SW 1271 (cell line): ENCODE measurements at places on chromosomes 3 and 15.

DNA sequence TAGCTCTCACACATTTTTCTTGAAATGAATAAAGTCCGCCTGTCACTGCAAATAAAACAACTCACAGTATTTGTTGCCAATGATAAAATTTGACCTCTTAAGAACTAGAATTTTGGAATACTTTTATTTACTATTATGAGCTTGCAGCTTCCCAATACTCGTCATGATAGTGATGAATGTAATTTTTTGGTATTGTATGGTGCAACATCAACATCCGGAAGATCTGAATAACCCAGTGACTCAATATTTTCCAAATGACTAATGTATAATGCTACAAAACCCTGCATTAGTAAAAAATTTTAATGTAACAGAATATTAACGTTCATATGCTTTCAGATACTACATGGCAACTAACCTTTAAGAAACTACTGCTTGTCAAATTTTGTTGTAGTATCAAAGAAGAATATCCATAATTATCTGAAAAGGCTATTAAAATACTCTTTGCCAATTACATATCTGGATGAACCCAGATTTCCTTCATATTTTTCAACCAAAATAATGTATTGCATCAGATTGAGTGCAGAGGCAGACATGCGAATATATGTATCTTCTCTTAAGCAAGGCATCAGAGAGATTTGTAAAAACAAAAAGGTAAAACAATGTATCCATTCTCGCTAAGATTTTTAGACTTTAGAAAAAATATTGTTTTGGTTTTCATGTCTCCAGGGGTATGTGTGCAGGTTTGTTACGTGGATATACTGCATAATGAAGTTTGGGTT is 95.3 kb downstream of the IGF2BP2 start:
- DNase-seq: peak; percentile 86

GRCh38 chr15:45197512-45197911 is 9.7 kb upstream of the SHF start:
- DNase-seq: no peak

DNA sequence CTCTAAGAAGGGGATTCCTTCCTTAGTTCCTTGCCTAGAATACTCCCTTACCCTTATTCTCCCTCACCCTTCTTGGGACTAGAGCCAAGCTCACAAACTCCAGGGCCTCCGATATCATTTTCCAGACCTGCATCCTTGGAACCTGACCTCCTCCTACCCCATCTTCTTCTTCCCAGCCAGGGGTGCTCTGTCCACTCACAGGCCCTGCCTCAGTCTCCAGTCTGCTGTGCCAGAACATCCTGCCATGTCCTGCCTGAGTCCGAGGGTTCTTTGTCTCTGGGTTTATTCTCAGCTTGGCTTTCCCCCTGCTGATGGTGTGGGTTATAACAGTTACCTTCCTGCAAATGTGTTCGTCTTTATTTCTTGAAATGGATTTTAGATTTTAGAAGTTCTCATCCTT is 59.9 kb upstream of the MCF2L2 start:
- no peak for DNase-seq

- no peak for DNase-seq
These were observed 87.6 kb upstream of the MYZAP start for GRCh38 chr15:57503911-57504598.

GRCh38 chr3:127456471-127457093 is 134.0 kb downstream of the TPRA1 start:
- DNase-seq: no peak

- no peak for DNase-seq
These were observed 215.4 kb downstream of the SNRPN start for GRCh38 chr15:25170113-25170731.

GRCh38 chr15:84894736-84895425 is 10.4 kb downstream of the SLC28A1 start:
- DNase-seq: no peak

- no peak for DNase-seq
These were observed 92.2 kb downstream of the TBC1D2B start for GRCh38 chr15:77985031-77985930.

DNA sequence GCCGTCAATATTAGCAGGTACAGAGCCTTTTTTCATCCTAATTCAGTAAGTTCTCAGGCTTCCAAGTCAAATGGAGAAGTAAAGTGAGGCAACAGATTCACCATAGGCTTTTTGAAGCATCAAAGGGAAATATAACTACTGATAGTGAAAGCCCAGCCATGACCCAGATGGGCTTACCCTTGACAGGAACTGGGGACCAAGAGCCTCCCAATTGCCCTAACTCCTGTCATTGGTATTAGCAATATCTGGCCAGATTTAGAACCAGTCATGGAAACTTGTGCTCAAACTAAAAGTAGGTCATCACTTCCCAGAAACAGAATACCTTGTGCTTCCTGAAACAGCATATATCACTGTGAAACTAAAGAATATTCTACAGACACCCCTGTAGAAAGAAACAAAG is 33.0 kb downstream of the NME9 start:
- DNase-seq: no peak

DNA sequence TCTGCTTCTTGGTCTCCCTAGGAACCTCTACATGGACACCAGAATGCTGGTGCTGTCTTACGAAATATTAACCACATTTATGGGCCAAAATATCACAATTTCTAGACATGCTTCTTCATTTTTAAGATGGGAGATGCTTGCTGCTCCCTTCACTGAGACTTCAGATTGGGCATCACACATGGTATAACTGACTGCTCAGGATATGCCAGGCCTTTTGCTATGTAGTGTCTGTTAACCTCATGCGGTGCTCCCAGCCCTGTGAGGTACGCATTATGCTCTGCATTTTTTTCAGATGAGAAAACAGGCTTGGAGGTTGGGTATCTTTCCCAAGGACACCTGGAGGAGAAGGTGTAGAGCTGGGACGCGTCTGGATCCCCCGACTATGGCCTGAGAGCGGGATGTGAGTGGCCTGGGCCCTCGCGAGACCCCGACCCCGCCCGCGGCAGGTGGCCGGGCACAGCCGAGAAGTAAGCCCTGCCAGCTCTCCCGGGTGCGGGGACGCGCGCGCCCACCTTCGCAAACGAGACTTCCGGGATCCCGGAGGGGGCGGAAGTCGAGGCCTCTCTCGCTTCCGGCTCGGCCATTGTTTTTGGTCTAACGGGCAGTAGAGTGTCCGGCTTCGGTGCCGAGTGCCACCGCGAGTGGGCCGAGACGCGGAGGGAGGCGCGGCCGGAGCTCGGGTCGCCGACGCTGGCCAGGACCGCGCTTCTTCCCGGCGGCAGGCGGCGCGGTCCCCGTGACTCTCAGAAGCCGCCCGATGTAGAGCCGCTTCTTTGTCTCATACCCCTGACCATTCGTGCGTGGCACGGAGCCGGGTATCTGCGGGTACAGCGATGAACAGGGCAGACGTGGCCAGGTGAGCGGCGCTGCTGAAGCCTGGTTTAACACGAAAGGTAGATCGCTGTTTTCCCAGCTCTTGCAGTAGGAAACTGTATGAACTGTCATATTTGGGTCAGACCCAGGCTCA is at the start of gene ZKSCAN7:
Gene ZKSCAN7, plus strand, starts transcription at position 568 of the 967 bp plus-strand sequence. CDS start 1,855 bp downstream, outside the sequence.
- DNase-seq: no peak

DNA sequence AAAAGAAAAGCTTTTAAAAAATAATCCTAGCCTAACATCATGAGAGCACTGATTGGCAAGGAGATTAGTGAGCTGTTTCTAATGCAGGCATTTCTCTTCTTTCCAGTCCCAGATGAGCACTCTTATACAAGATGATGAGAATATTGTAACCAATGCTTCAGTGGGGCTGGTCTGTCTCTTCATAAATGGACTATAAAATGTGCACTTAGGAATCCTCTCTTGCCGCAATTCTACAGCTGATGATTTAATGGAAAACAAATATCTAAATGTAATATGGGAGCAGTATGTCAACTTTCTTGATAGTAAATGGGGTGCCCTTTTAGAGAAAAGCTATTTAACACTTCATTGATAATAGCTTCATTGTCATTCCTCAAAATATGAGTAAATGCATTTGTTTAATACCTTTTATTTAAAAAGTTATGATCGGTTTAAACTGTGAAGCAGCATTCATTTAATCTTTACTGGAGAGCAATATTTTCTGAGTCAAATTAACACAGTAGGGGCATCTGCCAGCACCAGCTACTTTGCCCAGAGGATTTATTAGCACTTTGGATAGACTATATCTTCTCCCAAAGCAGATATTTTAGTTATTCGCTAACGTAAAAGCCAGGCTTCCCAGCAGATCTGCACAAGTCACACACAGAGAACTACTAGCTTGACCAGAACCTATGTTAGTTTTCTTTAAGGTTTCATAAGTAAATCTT is 985.9 kb downstream of the DIPK2A start:
- no peak for DNase-seq

DNA sequence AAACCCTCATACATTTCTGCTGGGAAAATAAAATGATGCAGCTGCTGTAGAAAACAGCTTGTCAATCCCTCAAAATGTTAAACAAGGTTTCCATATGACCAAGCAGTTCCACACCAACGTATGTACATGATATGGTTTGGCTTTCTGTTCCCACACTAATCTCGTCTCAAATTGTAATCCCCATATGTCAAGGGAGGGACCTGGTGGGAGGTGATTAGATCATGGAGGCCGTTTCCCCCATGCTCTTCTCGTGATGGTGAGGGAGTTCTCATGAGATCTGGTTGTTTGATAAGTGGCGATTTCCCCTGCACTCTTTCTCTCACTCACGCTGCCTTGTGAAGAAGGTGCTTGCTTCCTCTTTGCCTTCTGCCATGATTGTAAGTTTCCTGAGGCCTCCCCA is 100.6 kb upstream of the SLC24A5 start:
- no peak for DNase-seq

DNA sequence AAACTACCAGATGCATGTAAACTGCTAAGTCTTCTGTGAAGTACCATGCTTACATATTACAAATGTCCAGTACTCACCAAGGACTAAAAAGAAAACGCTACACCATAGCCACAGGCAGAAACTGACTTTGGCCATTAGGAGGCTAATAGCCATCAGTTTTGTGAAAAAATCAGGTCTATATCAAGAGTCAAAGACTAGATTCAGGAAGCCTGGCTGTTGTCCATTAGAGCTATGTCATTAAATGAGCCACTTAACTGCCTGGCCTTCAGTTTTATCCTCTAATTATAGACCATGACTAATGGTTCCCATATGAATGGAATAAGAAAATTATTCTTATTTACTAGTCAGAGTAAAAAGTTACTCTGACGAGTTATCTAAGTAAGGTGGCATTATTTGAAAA is 144.1 kb downstream of the VPS13C start:
- no peak for DNase-seq

DNA sequence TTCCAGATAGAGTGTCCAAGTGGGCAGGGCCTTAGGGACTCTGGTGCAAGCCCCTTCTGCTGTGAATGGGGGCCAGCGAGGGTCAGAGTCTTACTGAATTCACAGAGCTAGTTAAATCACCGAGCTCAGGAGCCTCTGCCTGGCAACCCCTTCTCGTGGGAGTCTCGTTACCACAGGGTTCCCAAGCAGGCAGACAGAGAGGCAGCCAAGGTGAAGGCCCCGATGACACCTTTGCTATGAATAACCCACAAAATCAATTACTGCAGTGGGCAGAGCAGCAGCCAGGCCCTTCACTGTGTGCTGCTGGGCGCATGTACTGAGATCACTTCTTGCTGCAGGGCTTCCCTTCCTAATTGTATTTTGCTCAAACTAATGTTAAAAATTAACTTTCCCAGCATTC is 56.9 kb downstream of the SPSB4 start:
- DNase-seq: no peak

DNA sequence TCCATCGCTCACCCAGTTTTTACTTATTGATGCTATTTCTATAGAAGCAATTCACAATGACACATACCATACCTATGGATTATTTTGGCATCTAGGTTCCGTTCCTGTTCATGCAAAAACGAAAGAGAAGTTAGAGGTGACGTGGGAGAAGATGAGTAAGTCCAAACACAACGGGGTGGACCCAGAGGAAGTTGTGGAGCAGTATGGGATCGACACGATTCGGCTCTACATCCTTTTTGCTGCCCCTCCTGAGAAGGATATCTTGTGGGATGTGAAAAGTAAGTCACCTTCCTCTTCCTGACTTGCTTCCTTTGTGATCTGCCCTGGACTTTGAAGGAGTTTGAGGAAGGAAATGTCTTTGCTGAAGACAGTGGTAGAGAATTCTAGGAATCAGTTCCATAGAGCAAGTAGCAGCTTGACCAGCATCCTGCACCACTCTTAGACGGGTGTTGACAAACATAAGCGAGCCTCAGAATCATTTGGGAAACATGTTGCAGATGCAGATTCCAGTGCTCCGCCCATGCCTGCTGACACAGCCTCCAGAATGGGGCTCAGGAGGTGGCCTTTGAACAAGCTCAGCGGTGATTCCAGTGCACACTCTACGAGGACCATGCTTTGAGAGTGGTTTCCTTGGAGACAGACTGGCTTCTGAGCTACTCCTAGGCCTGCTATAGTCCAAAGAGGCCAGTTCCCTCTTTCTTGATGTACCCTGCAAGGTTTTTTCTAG is 78.4 kb upstream of the LIMD1 start:
- no peak for DNase-seq

GRCh38 chr15:31399544-31400171 is 73.0 kb downstream of the KLF13 start:
- DNase-seq: no peak
